ENCODE measurements at places on chromosomes 4 and X. TPM values are rescaled to one million over a fixed set of nuclear protein-coding genes. Genes with fewer than 3 reads are reported as not detected.

The RAB39B gene
- 5.2 TPM for polyA plus RNA-seq

The GYG2 gene
- polyA plus RNA-seq: not detected

The ETDA gene
- polyA plus RNA-seq: not detected

The ASB9 gene
- not detected for polyA plus RNA-seq

The TCEAL6 gene
- polyA plus RNA-seq: not detected

The SSX5 gene
- not detected for polyA plus RNA-seq

The UGT2B10 gene
- polyA plus RNA-seq: not detected

The ASB5 gene
- not detected for polyA plus RNA-seq

The BMPR1B gene
- not detected for polyA plus RNA-seq

The PPARGC1A gene
- polyA plus RNA-seq: not detected
